ENCODE measurements at places on chromosomes 4 and X.

- no peak for DNase-seq
Measured at GRCh38 chrX:55716937-55717336, 612 bp upstream of the RRAGB start.

DNA sequence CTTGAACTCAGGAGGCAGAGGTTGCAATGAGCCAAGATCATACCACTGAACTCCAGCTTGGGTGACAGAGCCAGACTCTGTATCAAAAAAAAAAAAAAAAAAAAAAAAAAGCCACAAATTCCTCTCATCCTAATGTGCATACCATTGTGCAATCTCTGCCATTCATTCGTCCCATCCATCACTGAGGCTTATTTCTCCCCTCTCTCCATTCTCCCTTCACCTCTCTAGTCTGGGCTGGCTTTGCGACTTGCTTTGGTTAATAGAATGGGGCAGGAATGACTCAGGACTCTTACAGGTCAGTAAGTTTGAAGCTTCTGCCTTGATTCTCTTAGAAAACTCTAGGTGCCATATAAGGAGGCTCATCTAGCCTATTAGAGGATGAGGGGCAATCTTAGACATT, 60.3 kb upstream of the DDX3X start:
- no peak for DNase-seq

GRCh38 chrX:115362334-115363095, 73.0 kb downstream of the LUZP4 start:
- DNase-seq, result no peak

DNA sequence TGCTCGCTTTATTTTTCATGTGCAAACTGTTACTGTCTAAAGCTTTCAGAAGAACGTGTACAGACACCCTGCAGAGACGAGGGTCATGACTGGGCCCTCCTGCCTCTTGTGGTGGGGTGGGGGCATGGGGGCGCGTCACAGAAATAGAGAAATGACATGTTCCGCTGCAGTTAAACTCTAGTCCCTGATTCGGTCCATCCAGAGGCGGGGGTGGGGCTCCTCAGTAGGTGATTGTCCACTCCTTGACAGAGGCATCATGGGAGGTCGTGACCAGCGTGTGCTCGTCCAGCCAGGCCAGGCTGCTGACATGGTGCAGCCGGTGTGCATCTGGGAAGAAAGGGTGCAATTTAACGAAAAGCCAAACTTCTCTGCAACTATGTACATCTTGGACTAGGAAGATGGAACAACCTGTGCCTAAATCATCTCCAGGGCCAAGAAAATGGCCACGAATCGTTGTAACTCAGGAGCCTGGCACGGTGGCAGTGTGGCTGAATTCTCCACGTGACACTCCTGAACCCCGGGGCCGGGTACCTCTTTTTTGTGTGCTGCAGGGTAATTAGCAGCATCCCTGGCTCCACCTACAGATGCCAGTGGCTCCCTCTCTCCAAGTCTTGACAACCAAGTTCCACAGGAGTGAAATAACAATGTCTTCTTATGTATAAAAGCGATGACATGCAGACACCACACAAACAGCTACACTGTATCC, 41.3 kb downstream of the WDR1 start:
- DNase-seq, result no peak

- no peak for DNase-seq
Measured at GRCh38 chr4:107299646-107300045, 263.5 kb upstream of the DKK2 start.

DNA sequence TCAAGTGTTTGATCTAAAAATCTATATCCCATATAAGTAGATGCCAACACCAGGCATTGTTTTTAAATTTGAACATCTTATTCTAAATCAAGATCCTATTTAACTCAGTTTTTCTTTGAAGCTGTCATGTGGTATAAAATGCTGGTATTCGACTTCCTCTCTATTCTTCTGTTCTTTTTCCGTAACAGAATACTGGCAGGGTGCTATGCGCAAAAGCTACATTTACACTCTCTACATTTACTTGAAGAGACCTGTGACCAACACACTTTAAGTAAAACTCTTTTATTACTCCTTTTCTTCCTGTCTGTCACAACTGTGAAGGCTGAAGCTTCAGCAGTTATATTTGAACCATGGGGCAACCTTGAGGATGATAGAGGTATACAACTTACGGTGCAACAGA, 612.8 kb downstream of the C4orf33 start:
- DNase-seq, result no peak

DNA sequence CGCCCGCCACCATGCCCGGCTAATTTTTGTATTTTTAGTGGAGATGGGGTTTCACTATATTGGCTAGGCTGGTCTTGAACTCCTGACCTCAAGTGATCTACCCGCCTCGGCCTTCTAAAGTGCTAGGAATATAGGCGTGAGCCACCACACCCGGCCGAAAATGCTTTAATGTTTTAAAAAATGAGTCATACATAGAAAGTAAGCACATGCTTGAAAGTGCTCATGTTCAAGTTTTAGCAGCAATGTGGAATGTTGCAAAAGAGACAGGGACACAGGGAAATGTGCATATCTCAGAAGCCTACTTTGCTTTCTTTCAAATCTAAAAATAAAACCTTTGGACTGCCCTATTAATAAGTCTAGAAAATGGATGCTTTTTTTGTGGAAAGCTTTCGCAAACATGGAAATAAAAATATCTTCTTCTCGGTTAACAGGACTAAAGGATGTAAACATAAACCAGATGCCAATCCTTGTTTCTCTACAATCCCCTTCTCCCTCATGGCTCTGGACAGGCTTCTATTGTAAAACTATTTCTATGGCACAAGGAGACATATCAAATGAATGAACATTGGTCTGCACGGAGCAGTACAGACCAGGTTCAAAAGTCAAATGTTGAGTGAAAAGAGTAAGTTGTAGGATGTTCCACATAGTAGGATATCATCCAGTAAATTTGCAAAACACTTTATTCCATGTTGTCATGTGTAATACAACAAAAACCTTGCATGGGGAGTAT, 15.0 kb downstream of the MECP2 start:
- DNase-seq, result no peak

- DNase-seq, result peak; percentile 44
Measured at GRCh38 chrX:103918050-103918449, 44.4 kb upstream of the TMSB15B start.

- no peak for DNase-seq
Measured at GRCh38 chr4:22643952-22644351, 48.8 kb upstream of the GBA3 start.

DNA sequence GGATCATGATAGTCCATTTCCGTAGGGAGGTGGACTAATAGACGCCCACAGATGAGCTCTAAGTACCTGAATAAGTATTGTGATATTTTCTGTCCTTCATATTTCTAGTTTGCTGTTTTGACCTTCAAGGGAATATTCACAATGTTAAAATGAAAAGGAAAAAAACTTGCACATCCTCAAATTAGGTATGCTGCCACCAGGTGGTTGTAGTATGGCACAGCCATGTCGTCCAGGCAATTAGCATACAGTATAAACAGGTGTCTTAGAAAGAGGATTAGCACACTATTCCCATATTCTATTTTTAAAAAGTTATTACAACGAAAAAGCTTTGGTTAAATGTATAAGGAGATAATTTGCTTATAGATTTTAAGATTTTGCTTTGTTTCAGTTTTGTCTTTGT, 802.0 kb downstream of the RPA4 start:
- DNase-seq, result no peak

GRCh38 chrX:113548308-113549015, 707.8 kb upstream of the AMOT start:
- no peak for DNase-seq

DNA sequence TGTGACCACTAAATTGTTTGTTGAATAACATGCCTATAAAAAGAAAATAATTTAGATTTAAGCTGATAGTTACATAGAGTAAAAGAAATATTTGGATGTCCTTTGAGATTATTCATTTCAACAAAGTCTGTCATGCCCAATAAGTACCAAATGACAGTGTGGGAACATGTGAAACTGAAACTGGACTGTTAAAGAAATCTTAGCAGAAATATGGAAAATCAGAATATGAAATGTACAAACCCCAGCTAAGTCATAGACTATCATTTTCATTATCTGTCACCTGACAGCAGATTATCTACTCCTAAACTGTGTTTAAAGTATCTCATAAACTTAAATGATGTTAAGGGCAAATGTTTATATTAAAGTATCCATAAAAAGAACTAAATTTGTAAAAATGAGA, 437.8 kb upstream of the FAM241A start:
- DNase-seq, result no peak

DNA sequence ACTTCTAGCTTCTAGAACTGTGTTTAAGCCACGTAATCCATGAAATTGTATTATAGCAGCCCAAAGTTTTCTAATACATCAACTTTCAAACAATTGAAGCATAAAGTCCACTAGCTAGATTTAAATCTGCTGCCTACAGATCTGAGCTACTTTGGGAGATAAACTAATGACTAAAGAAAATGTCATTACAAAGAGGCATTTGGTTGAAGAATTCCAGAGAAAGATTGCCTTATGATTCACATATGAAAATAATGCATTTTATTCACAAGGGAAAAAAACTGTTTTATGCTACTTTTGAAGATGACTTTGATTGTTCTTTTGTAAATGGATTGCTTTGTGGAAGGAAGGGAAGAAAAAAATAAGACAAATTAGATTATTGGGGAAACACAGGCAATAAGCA, 124.1 kb upstream of the SLIT2 start:
- DNase-seq, result no peak

DNA sequence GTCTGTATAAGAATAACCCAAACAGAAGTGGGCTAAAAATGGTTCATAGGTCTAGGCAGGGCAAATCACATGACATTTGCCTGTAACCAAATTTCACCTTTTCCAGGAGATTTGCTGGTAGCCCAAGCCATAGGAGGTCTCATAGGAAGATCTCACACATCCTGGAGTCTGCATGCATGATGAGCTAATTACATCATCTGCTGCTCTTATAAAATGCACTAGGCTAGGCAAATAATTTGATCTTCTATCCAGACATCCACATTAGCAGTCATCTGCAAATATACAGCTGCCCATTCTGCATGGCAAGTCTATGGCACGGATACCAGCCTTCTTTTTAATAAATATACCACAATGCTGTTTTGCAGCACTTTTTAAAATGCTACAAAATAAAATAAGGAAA, 87.2 kb downstream of the MAPK10 start:
- DNase-seq, result no peak

GRCh38 chr4:56272003-56272402, 115.3 kb downstream of the AASDH start:
- DNase-seq, result no peak

DNA sequence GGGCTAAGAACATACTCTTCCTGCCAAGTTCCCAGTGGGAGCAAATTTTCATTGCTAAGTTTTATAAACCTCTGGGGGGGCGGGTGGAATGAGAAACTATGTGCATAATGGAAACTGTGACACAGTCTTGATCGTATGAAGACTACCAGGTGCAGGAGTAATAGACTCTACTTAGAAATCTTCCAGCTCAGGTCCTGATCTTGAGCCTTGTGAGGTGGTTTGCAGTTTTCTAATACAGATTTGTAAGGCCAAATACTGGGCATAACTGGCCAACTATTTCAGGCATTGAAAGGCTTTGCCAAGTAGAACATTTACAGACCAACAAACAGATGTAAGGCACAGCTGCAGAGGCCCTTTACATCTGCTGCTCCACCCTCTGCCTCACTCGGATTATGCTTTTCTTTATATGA, 89.7 kb upstream of the CBR4 start:
- no peak for DNase-seq

GRCh38 chr4:5885733-5886132, 7.2 kb downstream of the CRMP1 start:
- no peak for DNase-seq

DNA sequence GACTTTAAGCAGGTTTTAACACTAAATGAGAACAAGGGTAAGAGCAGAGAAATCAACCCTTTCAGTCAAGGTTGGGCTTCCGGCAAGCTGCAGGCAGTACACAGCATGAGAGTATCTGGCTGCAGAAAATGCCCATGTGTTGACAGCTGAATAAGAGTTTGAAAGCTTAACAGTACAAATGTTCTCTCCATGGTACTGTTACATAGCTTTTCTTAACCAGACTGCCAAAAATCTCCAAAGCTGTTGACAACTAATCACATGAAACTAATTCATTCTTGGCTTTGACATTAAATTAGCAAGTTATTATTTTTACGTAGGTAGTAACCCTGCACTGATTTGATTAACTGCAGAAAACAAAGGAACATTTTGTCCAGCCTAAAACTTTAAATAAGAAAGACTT, 153.5 kb downstream of the SLC10A7 start:
- DNase-seq, result no peak
